Suprapubic skin (tissue), 4 donors: ENCODE measurements at places on chromosomes 16 and 17.

GRCh38 chr17:67129283-67129682, 84.9 kb downstream of the CACNG1 start:
- no peak for DNase-seq

GRCh38 chr16:88753191-88753590, 31.8 kb downstream of the PIEZO1 start:
- DNase-seq = no peak

- no peak for DNase-seq
Measured at GRCh38 chr17:63405741-63406261, 40.3 kb downstream of the CYB561 start.

DNA sequence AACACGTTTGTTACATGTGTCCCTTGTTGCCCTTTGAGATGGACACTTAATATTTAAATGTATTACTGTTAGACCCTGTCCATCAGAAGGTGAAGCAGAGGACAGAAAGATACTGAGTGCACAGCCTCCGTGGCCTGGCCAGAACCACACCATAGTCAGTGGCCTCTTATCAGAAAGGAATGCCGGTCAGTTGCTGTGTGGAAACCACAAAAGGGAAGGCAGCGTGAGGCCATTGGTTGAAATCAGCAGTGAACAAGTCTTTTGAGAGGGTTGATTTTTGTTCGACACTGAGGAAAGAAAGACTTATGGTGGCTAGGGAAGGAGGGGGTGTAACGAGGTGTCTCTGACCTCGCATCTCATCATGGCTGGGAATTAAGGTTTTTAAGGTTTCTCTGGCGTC, 85.4 kb upstream of the CLEC18A start:
- DNase-seq = no peak

GRCh38 chr16:87970186-87970585, 19.0 kb downstream of the BANP start:
- no peak for DNase-seq

GRCh38 chr16:30060836-30061554, 4.6 kb upstream of the ALDOA start:
- no peak for DNase-seq

DNA sequence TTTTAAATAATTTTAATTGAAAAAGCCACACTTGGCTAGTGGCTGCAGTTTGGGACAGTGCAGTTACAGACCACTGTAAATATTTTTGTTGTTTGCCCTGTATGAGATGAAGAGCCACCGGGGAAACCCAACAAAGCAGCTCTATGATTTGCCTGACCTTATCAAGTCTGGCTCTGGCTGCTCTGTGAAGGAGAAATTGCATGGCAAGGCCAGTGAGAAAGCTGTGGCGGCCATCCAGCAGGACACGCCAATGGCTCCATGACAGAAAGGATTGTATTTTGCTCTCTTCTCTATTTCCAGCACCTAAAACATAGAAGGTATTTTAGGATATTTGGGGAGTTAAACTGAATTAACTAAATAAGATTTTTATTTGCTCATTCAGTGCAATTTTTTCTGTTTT, 330.0 kb upstream of the DYNLRB2 start:
- no peak for DNase-seq

- DNase-seq = no peak
Measured at GRCh38 chr17:14061666-14062560, 7.4 kb upstream of the COX10 start.

DNA sequence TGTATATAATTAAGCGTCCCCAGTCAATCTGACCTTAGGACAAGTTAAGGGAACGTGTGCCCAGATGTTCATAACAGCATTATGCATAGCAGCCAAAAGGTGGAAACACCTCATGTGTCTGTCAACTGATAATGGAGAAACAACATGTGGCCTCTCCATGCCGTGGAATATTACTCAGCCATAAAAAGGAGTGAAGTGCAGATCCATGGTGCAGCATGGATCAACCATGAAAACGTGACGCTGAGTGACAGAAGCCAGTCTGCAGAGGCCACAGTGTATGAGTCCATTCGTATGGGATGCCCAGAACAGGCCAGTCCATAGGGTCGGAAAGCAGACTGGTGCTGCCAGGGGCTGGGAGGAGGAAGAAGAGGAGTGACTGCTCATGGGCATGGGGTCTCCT, 161.0 kb upstream of the CIBAR2 start:
- DNase-seq = no peak
